ENCODE measurements at places on chromosomes 7 and 10.

DNA sequence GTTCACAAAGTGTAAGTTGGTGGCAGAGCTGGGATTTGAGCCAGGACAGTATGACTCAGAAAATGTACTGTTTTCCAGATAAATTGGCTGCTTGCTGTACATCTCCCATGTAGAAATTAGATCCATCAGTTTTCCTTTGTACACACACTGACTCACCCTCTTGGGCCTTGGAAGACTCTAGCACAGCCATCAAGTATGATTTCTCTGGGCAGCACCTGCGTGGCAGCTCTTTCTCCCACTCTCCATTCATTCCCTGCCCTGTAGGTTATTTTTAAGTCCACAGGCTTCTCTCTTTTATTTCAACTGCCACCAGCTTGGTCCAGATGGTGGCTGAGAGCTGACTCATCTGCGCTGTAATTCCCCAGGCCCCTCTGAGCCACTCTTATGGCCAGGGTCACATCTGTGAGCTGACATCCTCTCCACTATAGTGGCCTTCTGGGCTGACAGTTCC is 28.3 kb upstream of the SDK1 start:
- DNase-seq, result no peak

- DNase-seq, result no peak
These were observed 14.1 kb upstream of the DDIT4 start for GRCh38 chr10:72259491-72260238.

DNA sequence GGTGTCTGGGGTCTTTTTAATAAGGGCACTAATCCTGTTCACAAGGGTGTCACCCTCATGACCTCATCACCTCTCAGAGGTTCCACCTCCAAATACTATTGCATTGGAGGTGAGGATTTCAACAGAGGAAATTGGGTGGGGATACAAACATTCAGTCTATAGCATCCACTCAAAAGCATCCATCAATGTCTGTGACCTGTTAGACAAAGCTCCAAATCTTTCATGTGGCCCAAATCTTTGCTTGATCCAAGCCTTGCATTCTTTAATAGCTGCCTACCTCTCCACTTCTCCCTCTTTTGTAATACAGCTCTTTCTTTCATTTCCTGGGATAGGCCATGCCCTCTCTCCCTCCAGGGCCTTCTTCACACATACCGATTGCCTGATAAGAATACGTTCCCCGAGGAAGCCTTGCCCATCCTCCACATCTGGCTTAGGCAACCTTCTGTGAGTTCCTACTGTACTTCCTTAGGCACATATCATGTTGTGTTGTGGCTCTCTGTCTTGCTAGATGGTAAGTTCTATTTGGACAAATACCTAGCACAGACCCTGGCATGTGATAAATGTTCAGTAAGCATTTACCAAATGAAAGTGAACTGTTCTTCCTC is 66.1 kb downstream of the CREM start:
- no peak for DNase-seq

DNA sequence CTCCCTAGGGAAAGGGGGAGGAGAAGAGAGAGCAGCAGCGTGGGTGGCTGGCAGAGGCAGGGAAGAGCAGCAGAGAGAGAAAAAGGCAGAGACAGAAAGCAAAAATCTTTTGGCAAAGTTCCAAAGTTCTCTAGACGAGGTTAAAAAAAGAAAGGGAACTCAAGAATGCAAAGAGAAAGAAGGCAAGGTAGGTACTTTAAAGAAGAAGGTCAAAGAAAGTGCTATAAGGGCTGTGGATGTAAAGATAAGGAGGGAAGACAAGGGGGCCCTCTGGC is 20.2 kb upstream of the OPTN start:
- no peak for DNase-seq

DNA sequence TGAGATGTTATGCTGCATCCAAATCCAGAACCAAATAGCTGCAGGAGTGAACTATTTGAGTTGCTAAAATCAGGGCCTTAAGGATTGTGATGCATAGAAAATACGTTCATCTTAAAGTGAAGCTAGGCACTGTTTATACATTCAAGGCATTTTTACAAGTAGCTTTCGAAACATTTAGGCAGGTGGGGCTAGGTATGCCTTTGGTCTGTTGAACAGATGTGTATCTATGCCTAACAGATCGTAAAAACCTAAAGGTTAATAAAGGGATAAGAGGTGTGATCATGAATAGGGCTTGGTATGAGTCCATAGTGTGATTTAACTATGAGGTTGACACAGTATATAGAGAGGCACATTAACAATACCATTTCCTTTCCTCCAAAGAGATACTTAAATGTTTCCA is 262.5 kb downstream of the SEMA3D start:
- no peak for DNase-seq

- DNase-seq, result no peak
These were observed 14.9 kb downstream of the PFKFB3 start for GRCh38 chr10:6217611-6218010.

- DNase-seq, result no peak
These were observed 21.3 kb downstream of the CYP2W1 start for GRCh38 chr7:1004018-1004852.
